Stimulated activated CD4-positive, alpha-beta T cell treated with anti-CD3 and anti-CD28 coated beads, Interleukin-4, amount 100 ng/mL, for 1 hour (primary cell): ENCODE measurements at places on chromosomes 12 and 14.

GRCh38 chr12:45231515-45232145 lies 15.7 kb downstream of the ANO6 start:
- no peak for DNase-seq

GRCh38 chr12:12086973-12087692 lies 16.4 kb downstream of the BCL2L14 start:
- DNase-seq = no peak

GRCh38 chr12:56411781-56412639 lies 37.2 kb downstream of the TIMELESS start:
- DNase-seq = no peak

- no peak for DNase-seq
Measured at GRCh38 chr14:104724981-104725771, 1.1 kb downstream of the ADSS1 start.

- no peak for DNase-seq
Measured at GRCh38 chr14:37579274-37579673, 15.8 kb downstream of the FOXA1 start.

DNA sequence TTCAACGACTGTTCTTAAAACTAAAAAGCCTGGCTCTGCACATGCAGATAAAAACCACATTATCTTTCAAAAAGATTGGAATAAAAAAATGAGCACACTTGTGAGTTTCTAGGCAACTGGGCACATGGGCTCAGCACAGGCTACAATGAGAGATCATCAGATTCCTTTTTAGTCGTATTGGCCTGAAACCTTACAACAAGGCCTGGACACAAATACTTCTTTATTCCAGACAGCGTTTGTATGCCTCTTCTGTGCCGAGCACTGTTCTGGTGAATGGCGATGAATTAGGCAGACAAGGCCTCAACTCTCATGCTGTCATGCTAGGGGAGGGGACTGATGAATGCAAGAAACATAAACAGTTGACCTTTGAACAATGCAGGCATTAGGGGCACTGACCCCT lies 463.0 kb downstream of the AACS start:
- DNase-seq = no peak

- DNase-seq = peak; percentile 74
Measured at GRCh38 chr12:6554168-6555017, 1.4 kb downstream of the IFFO1 start.

- no peak for DNase-seq
Measured at GRCh38 chr12:100403446-100403845, 46.6 kb downstream of the SLC17A8 start.

- no peak for DNase-seq
Measured at GRCh38 chr12:45356822-45357538, 141.1 kb downstream of the ANO6 start.

DNA sequence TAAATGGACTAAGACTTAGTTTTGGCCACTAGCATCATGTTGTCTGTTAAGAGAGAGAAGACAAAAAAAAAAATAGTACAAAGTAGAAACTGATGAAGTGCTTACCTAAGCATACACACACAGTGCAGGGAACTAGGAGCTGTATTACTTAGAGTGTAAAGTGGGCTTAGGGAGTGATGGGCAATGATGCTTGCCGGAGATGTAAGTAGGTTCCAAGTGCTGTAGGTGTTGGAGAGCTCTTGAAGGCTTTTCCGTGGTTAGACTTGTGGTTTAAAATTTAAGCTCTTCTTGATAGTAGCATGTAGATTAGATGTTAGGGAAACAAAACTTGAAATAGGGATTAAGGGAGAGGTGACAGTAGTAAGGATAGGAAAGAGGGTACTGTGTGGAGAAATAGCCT lies 34.7 kb downstream of the MIA2 start:
- no peak for DNase-seq

DNA sequence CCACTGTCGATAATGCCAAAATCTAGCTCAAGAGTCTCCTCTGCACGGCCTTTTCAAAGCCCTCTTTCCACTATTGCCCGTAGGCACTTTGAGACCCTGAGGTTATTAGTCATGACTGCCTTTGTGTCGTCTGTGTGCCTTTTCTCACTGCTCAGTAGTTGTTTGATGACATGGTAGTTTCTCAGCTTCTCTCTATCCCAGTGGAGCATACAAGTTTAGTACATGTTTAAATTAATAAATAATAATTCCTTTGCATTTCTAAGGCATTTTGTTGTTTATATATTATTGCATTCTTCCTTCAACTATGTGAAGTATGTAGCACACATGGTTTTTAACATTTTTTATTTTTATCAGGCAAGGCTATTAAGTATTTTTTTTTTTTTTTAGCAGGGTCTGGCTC lies 458.1 kb downstream of the PCNX1 start:
- DNase-seq = no peak
